ENCODE measurements at places on chromosomes 3 and 15. TPM values are rescaled to one million over a fixed set of nuclear protein-coding genes. Genes with fewer than 3 reads are reported as not detected.

Gene UNC13C
- total RNA-seq, result under 0.01 TPM

Gene CADM2
- 0.29 TPM for total RNA-seq

Gene LSAMP
- 3.3 TPM for total RNA-seq

Gene FHIT
- 3.3 TPM for total RNA-seq

Gene FURIN
- 42.7 TPM for total RNA-seq

Gene UBXN7
- 21.2 TPM for total RNA-seq

Gene SLC9C1
- not detected for total RNA-seq
